ENCODE measurements at places on chromosomes 7 and 10.

DNA sequence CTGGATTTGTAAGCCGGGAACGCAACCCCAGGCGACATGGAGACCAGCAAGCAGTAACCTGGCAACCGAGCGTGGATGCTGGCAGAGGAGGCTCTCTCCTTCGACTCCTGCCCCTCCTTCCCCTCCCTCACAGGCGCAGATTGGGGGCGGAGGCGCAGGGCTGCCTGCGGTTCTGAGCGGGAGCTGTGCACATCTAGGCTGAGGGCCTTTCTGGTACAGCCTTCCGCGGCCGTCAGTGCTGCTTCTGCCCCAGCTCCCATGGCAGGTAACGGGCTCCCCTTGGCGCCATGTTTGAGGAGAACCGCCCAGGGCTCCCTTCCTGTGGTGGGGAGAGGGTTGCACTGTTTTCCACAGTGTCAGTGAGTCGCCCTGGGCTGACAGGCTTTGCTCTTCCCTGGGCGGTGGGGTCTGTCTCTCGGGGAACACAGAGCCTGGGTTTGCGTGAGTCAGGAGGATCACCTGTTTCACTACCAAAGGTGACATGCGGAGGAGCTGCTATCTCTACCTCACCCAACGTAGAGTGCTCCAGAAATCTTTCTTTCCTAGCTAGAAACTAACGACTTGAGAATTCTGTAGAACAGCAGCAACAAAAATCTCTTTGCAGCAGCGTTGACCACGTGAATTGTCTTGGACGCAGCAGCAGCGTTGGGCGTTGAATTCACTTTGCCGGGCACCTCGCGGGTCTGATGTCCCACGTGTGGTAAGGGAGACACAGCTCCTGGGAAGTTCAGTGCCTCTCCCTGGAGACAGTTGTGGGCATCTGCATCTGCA lies 154.8 kb upstream of the COBL start:
- no peak for DNase-seq

- peak; percentile 49 for DNase-seq
Observed at GRCh38 chr10:46516660-46517416, 39.6 kb downstream of the GPRIN2 start.

DNA sequence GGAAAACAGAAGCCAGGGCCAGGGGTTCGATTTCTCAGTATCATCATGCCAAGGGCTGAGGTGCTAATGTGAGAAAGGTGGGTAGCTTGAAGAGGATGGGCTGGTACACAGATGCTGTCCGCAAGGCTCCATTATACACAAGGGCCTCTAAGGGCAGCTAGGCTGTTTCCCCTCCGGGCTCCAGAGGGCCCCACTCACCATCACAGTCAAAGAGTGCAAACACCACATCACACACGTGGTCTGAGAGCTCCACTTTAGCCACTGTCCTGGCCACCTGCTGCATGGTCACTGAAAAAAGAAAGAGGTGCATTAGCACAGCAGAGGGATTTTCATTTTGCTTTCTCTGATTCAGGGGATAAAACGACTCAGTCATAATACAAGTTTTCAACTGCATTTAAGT lies 20.9 kb upstream of the DNAJB12 start:
- no peak for DNase-seq

DNA sequence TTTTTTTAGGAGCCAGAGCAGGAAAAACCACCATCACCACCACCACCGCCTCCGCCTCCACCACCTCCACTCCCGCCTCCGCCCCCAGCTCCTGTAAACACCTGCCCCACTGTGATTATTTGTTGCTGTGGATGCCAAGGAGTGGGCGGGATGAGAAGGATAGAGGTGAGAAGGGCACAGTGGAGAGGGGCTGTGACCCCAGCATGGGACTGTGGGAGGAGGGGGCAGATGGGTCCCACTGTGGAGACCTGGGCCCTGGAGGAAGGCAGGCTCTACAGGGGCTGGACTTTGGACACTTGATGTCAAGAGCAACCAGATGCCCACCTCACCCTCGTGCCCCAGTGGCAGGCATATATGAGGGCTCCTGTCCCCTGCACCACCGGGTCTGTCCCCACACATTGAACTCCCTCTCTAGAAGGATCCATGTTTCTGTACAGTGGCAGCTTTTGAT lies 24.7 kb downstream of the ANTXRL start:
- no peak for DNase-seq

GRCh38 chr7:77441046-77441445 lies 24.9 kb upstream of the GSAP start:
- no peak for DNase-seq

- no peak for DNase-seq
Observed at GRCh38 chr7:34177476-34177875, 272.1 kb downstream of the BMPER start.

DNA sequence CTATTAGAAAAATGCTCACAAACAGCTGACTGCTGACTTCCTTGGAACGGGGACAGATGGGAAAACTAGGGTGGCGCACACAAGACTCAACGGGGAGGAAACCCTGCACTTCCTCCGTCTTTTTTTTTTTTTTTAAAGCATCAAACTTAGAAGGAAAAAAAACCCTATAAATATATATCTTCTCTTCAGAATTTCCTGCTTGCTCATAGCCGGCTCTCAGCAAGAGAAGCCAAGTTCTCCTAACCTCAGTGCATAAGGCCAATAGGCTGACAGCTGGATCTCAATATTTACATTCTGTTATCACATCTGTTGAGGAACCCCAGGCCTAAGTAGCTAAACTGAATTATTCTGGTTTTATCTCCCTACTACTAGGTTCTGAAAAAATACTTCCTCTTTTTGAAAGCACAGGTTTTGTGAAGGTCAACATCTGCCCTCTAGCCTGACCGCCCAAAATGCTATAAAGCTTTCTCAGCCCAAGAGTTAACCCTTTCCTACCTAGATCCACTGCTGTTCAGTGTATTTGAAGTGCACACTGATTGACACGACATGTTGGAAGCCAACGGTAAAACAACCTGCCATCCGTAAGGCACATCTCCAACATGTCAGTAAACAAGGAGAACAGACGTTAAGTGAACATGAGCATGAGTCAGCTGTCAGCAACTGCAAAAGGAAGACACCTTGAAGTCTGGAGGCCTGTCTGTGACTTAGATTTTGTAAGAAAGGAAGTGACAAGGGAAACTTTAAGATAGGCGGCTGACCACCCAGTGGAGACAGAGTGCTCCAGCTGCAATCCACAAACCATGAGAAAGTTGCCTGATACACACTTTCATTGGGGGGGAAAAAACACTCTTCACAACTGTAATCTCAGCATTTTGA lies 83.8 kb downstream of the EBLN1 start:
- DNase-seq, result no peak

- DNase-seq, result peak; percentile 52
Observed at GRCh38 chr10:104622598-104623209, 18.4 kb upstream of the SORCS3 start.

DNA sequence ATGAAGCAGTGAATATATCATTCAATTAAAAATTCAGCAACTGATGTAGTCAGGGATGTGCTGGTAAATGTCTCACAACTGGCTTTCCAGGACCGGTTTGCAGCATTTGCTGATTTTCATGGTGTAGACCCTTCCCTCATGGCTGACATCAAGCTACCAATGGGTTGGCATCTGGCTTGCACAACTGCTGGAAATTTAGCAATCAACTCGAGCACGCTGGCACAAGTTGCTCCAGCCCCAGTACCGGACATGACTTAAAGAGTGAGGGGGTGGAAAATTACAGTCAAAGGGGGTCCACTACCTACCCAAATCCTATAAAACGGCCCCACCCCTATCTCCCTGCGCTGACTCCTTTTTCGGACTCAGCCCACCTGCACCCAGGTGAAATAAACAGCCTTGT lies 198.4 kb upstream of the NRP1 start:
- DNase-seq, result no peak

DNA sequence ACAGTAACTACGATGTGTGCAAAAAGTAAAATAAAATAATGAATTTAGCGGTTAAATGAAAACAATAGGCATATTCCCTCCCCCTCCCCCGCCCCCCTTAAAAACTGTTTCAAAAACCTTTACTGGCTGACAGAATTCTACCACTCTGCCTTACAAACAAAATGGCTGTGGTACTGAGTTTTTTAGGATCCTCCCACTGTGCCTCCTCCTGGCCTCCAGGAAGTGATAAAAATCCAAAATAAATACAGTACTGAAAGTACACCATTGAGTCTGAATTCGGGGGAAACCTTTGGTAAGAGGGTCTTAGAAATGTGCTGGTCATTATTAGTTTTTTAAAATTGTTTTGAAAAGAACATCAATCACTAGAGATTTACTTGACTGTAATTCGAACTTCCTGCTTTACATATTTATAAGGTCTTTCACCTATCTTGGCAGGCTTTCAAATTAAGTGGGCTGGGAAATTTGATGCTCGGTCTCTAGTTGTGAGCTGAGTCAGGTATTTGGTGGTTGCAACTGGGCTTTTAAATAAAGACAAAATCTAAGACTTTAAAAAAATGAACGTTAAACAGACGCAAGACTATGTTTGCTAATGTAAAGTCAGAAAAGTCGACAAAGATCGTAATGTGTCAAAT lies 32.5 kb upstream of the EPC1 start:
- DNase-seq, result peak; percentile 55

DNA sequence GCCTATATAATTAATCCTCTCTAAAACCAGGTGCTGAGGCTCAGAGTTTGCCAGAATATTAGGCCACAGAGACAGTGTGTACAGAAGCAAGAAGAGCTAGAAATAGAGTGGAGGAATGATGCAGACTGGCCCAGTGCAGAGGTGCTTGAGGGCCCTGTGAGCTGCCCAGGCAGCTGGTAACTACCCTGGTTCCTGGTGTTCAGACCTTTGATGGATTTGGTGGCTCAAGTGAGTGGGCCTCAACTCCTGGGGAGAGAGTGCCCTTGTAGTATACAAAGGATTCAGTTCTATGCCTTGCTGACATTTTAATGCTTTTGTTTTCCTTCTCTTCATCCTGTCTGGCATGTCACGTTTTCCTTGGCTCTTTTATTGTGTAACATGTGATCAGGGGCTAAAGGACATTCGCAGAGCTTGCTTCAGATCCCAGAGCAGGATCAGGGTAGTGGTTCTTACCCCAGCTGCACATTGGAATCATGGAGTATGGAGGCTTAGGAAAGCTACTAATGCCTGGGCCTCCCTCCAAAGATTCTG lies 20.0 kb downstream of the LRRC4 start:
- no peak for DNase-seq

DNA sequence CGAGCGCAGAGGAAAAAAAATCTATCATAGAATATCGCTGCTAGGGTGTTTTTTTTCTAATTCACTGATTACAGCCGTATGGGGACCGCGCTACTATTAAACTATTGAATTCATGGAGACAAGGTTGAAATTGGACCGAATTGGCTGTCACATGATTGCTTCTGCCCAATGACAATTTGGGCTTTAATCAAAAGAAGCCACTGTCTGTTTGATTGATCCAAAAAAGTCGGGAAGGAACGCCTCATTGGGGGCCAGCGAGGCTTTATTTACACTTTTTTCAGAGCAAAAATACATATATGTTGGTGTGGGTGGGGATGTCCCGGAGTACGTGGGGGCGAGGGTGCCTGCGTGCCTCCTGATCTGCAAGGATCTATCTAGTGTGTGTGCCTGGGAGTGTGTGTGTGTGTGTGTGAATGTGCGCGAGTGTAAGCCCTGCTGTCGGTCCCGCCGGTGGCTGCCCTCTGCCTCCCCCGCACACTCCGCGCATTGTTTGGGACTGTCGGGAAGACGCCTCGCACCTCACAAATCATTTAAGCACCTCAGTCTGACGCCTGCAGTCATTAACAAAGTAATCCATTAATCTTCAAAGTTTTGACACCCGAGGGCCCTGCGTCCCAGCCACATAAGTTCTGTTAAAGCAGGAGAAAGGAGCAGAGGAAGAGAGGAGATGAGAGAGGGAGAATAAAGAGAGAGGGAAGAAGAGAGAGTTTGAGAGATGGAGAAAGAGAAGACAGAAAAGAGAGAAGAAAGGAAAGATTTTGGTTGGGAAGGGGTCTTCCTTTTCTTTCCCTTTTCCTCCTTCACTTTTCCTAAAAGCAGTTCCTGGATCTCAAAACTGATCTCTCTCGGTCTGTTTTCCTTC lies at the start of gene HOXA2:
HOXA2 (minus strand) TSS at position 103 of the 862 bp plus-strand sequence. CDS start 183 bp downstream, outside the sequence.
- no peak for DNase-seq

- peak; percentile 25 for DNase-seq
Observed at GRCh38 chr7:128115336-128115820, 84.1 kb upstream of the LRRC4 start.

GRCh38 chr7:102992938-102993717 lies 80.3 kb downstream of the LRRC17 start:
- peak; percentile 83 for DNase-seq

- DNase-seq, result no peak
Observed at GRCh38 chr7:158357898-158358821, 229.5 kb downstream of the PTPRN2 start.

- peak; percentile 86 for DNase-seq
Observed at GRCh38 chr10:4947635-4948596, 15.3 kb upstream of the AKR1C1 start.

- no peak for DNase-seq
Observed at GRCh38 chr7:95798401-95798930, 26.1 kb downstream of the DYNC1I1 start.

DNA sequence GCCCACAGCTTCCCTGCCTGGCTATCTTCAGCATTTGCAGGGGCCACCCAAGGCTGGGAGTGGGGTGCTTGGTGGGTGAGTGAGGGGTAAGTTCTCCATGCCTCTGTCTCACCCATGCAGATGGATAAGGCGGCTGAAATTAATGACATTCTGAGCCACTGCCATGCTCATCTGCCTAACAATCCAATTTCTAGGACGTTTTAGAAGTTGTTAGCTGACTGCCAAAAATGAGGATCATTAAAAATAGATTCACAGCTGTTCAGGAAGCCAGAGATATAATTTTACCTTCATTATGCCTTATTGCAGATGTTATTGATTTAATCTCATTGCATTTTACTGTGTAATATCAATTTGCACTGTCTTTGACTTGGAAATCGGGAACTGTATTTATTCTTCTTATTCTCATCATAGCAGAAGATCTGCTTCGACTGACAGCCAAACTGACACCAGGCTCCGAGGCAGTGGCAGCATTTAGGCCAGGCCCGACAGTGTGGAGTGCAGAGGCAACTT lies 334.4 kb upstream of the NPVF start:
- DNase-seq, result no peak

- no peak for DNase-seq
Observed at GRCh38 chr10:49781247-49781646, 19.1 kb upstream of the OGDHL start.

DNA sequence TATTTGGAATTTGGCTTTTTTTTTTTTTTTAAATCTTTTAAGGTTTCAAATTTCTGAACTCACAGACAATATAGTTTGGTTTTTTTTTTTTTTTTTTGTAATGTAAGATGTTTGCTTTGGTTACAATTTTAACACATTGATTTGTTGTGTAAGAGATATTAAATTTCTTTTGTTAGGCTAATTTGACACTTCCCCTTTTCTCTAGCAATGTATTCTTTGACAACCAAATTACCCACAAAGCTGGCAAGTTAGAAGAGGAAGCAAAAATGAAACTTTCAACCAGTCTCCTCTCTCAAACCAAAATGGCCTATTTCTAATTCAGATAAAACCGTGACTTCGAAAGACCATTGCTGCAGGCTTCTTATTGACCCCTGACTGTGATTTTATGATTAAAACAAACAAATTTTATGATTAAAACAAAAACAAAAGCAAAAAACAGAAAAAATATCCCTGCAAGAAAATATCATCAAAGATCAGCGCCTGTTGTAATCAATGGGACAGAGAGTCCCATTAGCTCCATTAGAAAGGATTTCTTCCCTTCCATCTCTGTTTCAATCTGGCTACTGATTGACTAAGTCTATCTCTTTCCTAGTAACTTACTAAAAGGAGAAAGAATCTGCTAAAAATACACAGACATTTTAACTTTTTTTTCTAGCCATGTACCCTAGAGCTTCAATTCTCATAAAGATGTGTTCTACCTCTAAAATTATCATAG lies 489.2 kb downstream of the MDFIC start:
- DNase-seq, result no peak

- no peak for DNase-seq
Observed at GRCh38 chr7:140726281-140726680, 29.8 kb downstream of the NDUFB2 start.

GRCh38 chr7:148402159-148402558 lies 188.4 kb upstream of the C7orf33 start:
- DNase-seq, result no peak

All from LoVo (cell line).